ENCODE measurements at places on chromosomes 16 and 17. TPM values are rescaled to one million over a fixed set of nuclear protein-coding genes. Genes with fewer than 3 reads are reported as not detected.

Gene USP6
- 0.04 TPM for polyA plus RNA-seq

Gene MYCBPAP
- polyA plus RNA-seq = 1.2 TPM

Gene CLEC19A
- 0.58 TPM for polyA plus RNA-seq

Gene CD68
- 11.6 TPM for polyA plus RNA-seq

Gene C1QTNF8
- not detected for polyA plus RNA-seq

Gene TGFB1I1
- 68.7 TPM for polyA plus RNA-seq

Gene OTOA
- not detected for polyA plus RNA-seq

Gene ORC6
- polyA plus RNA-seq = 46.5 TPM

Gene RUNDC3A
- polyA plus RNA-seq = 0.48 TPM

Gene GPR139
- not detected for polyA plus RNA-seq

Gene HSF4
- polyA plus RNA-seq = 22.0 TPM

Gene SLC38A8
- polyA plus RNA-seq = not detected

Gene TMEM132E
- not detected for polyA plus RNA-seq

Gene NECAB2
- polyA plus RNA-seq = 2.4 TPM

Gene CNGB1
- 0.15 TPM for polyA plus RNA-seq

Gene NTHL1
- 42.1 TPM for polyA plus RNA-seq

GRCh38 chr16:88468275-88469129 is 15.4 kb downstream of the ZFPM1 start:
- peak; percentile 76 for DNase-seq

- DNase-seq = no peak
Observed at GRCh38 chr16:23284584-23284983, 17.5 kb upstream of the SCNN1B start.

DNA sequence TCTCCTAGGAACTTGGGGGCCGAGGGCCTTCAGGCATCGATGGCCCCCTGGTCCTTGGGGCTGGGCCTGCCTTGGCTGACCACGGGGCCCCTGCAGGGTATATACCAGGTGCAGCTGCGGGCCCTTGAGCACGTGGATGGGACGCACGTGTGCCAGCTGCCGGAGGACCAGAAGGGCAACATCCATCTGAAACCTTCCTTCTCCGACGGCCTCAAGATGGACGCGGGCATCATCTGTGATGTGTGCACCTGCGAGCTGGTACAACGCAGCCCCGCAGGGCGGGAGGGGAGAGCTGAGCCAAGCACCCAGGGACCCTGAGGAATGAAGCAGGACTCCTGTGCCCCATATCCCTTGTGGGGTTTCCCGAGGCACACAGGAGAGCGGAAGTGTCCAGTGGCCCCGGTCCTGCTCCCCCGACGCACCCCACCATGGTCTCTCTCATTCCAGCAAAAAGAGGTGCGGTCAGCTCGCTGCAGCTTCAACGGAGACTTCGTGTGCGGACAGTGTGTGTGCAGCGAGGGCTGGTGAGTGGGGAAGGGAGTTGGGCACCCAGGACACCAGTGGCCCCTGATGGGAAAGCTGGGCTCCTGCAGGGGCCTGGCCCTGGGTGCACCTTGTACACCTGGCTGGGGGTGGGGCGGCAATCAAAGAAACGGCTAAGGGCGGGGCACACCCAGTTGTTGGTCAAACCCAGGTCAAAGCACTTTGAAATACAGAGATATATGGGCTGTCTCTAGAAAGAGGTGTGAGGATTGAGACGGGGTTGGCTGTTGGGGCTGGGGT is 10.6 kb downstream of the ITGB4 start:
- no peak for DNase-seq

GRCh38 chr17:80881306-80881705 is 110.3 kb upstream of the CHMP6 start:
- no peak for DNase-seq

DNA sequence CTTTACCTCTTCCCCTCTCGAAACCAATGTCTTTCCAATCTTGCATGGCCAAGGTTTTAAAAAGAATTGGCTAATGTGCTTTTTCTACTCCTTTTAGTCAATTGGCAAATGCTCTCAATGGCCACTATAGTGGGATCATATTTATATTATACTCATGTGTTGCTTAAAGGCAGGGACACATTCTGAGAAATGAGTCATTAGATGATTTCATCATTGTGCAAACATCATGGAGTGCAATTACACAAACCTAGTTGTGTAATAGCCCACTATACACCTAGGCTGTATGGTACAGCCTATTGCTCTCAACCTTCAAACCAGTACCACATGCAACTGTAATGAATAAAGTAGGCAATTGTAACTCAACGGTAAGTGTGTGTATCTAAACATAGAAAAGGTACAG is 180.9 kb downstream of the HS3ST3A1 start:
- DNase-seq = peak; percentile 51

DNA sequence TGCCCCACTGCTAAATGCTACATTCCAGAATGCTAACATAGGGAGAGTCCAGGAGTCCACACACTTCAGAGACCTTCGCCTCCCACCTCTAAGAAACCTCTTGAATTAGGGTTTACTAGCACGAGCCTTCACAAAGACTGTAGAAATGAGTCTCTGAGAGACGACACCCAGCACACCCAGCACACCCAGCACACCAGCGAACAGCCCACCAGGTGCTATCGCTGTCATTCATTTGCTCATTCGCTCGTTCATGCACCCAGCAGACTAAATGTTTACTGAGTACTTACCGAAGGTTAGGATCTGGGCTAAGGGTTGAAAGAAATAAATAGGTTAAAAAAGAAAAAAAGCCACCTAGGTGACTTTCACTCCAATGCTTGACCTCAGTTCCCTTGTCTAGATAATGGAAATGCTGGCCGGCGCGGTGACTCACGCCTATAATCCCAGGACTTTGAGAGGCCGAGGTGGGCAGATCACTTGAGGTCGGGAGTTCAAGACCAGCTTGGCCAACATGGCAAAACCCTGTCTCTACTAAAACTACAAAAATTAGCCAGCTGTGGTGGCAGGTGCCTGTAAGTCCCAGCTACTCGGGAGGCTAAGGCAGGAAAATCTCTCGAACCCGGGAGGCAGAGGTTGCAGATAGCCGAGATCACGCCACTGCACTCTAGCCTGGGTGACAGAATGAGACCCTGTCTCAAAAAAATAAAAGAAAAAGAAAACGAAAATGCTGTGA is 100.8 kb downstream of the ADCY9 start:
- peak; percentile 19 for DNase-seq

DNA sequence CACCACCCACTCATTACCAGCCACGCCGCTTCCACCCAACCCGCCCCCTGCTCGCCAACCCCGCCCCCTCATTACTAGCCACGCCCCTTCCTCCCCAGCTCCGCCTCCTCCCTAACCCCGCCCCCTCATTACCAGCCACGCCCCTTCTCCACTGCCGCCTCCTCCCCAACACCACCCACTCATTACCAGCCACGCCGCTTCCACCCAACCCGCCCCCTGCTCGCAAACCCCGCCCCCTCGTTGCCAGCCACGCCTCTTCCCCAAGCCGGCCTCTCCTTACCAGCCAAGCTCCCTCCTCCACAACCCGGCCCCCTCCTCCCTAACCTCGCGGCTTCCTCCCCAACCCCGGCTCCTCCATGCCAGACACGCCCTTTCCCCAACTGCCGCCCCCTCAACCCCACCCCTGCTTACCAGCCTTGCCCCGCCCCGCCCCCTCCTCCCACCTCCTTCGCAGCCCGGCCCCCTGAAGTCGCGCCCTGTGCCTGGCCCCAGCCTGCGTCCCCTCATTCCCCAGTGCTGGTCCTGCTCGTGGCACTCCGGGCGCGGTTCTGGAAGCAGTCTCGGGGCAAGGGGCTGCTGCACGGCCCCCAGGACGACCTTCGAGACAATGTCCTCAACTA is 7.3 kb downstream of the SLC22A31 start:
- no peak for DNase-seq

- no peak for DNase-seq
Observed at GRCh38 chr16:83727018-83727417, 80.8 kb upstream of the HSBP1 start.

GRCh38 chr17:75566834-75567233 is 20.8 kb upstream of the MYO15B start:
- no peak for DNase-seq

DNA sequence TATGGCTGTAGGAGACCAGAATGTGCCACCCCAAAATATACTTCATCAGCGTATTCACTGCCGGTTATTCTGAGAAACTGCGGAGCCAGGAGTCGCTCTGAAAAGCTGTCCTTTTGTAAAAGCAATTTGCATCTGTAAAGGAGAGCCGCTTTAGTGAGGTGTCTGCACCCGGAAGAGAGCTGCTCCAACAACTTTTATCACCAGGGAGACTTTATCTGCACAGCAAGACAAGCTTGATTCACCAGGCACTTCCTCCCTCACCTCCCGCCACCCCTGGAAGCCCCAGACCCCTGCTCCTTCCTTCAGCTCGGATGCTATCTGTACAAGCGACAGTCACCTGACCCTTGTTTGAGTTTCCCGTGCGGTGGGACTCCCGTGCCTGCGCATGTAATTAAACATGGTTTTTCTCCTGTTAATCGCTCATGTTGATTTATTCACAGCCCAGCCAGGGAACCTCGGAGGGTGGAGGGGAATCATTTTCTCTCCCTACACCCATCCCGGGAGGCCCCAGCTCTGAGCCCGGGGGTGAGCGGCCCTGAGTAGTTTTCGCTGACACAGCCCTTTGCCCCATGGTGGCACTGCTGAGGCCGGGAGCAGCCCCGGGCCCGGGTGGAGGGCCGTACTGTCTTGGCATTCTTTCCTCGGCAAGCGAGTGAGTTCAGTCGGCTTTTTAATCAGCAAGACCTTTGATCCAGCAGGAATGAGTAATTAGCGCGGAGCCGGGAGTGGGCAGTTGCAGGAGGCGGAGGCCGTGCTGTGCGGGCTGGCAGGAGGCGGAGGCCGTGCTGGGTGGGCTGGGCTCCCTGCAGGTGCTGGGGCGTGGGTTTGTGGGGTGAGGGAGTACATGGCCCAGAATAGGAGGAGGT is 222.7 kb upstream of the CIBAR2 start:
- no peak for DNase-seq

- no peak for DNase-seq
Observed at GRCh38 chr17:20992416-20992815, 50.4 kb downstream of the USP22 start.

GRCh38 chr16:57677622-57678369 is 9.7 kb downstream of the ADGRG3 start:
- DNase-seq = peak; percentile 29

- no peak for DNase-seq
Observed at GRCh38 chr17:56740481-56740880, 93.2 kb downstream of the C17orf67 start.

GRCh38 chr17:83127431-83128160 is 48.2 kb downstream of the METRNL start:
- no peak for DNase-seq

- DNase-seq = peak; percentile 73
Observed at GRCh38 chr16:14529010-14529669, 100.9 kb downstream of the PARN start.

- DNase-seq = peak; percentile 77
Observed at GRCh38 chr16:19071811-19072777, 4.7 kb downstream of the COQ7 start.

DNA sequence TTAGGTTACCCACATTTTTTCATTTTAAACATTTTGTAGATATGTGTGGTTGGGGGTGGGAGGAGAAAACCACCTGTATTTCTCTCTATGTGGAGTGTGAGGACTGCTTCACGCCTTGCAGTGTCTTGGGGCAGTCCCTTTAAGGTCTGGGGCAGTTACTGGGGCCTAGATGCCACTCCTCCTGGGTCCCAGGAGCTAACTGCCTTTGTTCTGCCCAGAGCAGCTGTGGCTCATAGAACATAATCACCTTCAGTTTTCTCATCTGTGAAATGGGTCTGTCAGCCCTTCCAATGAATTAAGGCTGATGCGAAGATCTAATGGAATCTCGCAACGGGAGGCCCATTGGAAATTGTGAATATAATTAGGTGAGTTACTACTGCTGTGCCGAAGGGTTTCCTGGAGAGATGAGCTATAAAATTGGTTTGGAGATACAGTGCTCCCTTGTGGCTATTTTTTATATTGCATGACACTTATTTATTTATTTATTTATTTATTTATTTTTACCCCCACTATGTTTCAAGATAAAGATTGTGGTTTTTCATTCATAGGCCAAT is 22.9 kb downstream of the DHRS7C start:
- peak; percentile 55 for DNase-seq

DNA sequence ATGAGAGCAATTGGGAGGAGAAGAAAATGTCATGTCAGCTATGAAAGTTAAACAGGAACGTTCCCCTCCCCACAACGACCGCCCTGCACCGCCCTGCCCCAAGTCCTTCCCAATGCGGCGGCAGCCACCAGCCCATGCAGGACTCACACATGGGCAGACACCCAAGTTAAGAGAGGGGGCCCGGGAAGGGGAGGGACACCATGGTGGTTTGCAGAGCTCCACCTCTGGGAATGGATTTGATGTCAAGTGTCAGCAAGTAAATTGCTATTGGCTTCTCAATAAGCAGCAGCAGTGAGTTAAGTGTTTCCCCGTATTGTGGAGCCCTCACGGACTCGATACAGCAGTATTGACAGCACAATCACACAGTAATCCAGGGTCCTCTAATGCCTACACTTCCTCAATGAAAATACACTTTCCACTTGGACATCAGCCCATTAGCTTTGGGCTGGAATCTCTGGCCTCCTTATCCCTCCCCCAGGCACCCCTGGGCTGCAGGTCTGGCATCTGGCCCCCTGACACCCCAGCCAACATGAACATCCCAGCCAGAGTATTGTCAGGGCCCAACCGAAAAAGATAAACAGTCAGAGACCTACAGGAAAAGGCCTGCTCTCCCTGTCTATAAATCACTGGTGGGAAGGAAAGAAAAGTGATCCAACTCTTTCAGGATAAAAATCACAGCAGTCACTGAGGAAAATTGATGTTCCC is 22.6 kb downstream of the ZFHX3 start:
- no peak for DNase-seq

DNA sequence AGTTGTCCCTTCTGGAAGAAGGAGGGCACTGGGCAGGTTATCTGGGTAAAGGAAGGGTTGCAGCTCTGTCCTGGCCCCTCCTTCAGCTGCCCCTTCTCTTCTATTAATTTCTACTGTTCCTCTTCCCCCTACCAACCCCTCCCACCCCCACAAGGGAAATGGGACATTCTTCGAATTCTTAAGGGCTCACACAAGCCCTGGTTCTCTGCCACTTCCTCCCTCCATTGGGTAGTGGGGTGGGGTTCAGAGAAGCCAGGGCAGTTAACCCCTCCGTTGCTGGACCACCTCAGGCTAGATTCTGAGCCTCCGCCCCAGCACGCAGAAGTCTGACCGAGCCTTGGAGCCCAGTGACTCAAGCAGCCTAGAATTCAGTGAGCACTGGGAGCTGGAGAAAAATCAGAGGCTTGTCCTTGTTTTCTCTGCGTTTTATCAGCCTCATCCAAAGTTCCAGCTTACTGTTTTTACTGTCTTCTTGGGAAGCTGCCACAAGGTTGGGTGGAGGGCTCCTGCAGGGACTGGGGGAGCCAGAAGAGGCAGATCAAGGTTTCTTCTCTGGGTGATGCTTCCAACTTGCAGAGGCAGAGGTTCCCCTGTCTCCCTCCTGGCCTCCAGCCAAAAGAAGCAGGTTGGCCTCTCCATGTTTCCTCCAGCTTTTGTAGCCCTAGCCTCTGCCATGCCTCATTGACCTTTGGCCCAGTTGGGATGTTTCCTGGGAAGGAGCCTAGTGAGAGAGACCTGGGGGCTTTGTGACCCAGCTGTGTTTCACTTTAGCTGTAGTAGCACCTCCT is 10.2 kb downstream of the LASP1 start:
- peak; percentile 95 for DNase-seq

- no peak for DNase-seq
Observed at GRCh38 chr16:22751104-22751667, 62.8 kb upstream of the HS3ST2 start.
